ENCODE measurements at places on chromosomes 16 and 17.

GRCh38 chr17:74712756-74713155 lies at the start of gene CD300LF:
TSS of gene CD300LF (minus strand) at chr17:74712923. CDS start at chr17:74712866, 57 bp downstream.
- no peak for DNase-seq

DNA sequence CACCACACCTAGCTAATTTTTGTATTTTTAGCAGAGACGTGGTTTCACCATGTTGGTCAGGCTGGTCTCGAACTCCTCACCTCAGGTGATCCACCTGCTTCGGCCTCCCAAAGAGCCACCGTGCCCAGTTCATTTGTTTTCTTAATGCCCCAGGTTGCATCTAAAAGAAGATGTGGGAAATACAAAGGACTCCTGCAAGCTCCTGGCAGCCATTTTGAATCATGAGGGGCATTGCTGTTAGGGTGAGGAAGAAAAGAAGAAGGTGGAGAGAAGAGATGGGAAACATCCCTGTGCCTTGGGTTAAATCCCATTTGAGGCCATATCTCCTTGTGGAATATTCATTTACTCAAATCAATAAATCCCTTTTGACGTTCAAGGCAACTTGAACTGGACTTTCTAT lies 365.3 kb upstream of the ERCC4 start:
- no peak for DNase-seq

DNA sequence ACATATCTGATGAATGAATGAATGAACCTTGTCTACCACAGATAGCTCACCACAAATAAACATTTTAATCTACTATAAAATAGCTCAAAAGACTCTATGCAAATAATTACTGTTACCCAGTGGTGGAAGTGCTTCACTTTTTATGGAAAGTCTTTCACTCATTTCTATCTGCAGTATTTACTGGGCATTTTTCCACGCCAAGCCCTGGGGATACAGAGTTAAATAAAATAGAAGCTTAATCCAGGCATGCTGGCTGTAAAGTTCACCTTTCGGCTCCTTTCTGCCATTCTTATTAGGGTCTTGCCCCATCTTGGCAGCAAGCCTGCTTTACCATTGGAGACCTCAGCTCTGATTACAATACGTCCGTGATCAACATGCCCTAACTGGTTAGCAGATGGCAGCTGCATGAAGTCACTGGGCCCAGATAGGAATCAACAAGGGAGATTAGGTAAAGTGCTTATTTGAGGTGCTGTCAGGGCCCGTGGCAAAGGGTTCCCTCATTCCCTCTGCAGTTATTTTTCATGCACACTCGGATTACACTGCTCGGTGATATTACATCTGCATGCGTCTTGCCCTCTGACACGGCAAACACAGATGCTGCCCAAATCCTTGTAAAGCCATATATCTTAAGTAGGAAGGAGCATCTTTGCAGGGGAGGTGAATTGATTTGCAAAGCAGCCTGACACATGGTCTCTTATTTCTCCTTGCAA lies 648.9 kb downstream of the WWOX start:
- DNase-seq: no peak

DNA sequence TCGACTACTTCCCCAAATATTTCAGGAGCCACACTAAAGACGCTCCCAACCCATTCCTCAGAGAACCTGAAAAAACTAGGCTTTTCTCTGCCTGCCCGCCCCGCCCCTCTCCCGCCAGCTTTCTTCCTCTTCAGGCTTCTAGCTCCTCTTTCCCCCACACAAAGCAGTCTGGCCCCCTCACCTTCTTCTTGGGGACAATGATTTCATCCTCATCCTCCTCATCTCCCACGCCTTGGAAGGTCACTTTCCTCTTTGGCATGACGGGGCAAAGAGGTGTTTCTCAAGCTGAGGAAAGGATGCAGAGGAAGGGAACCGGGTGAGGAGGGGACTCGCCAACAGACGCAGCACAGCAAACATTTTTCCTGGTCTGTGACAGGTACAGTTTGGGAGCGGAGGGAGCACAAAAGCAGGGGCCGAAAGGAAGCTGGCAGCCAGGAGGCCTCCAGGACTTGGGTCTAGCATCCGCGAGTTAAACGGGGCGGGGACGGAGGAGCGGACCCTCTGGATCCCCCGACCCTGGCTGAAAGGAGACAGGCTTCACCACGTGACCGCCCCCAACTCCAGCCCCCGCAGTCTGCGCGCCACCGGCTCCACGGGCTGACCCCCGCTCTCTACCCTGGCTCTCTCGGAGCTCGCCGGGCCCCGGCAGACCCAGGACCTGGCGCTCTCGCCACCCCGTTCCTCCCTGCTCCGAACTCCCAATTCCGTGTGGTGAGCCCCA lies 525 bp downstream of the CD2BP2 start:
- DNase-seq: no peak

- no peak for DNase-seq
Measured at GRCh38 chr16:87625241-87625797, 23.0 kb downstream of the JPH3 start.

DNA sequence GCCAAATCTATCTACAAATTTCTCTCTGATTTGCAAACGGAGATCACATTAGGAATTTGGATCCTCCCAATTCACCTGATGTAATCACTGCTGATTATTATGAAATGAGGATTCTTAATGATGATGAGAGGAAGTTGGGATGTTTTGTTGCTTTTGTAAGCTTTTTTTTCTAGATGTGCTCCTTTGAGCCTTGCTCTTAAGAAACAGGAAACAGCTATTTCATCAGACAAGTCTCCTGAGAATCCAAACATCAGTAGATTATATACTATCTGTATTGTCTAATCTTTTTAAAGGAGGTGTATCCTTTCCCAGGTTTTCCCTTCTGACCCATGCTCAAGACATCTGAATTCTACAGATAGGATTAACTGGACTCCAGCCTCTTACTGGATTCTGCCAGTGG lies 73.3 kb downstream of the KIF2B start:
- no peak for DNase-seq

DNA sequence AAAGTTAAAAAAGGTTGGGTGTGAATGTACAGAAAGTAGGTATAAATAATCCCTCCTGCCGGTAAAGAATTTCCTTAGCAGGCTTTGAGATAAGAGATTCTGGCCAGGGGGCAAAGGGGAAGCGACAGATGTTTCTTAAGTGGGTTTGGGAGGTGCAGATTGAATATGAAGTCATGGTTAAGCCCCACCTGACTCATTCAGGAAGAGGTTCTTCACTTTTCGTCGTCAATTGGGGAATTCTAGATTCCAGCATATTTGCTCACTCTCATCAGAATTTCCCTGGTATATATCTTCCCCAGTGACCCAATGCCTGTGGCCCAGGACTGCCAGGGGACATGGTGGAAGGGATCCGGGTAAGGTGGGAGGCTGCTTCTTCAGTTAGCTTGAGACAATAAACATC lies 127.8 kb downstream of the CPPED1 start:
- no peak for DNase-seq

DNA sequence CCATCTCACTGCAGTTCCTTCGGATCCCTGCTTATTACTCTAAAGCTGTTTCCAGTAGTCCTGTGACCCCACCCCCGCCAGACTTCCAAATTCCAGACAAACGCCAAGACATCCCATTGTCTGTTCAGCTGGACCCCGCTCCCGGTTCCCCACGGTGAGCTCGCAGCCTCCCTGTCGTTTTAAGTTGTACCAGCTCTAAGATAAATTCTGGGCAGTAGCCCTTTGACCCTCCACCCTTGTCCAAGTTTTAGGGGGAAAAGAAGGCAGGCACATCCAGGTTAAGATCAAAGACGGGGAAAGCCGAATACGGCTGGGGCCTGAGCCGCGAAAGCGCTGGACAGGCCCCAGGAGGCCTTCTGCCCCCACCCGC lies 589 bp downstream of the ARL6IP1 start:
- DNase-seq: no peak

DNA sequence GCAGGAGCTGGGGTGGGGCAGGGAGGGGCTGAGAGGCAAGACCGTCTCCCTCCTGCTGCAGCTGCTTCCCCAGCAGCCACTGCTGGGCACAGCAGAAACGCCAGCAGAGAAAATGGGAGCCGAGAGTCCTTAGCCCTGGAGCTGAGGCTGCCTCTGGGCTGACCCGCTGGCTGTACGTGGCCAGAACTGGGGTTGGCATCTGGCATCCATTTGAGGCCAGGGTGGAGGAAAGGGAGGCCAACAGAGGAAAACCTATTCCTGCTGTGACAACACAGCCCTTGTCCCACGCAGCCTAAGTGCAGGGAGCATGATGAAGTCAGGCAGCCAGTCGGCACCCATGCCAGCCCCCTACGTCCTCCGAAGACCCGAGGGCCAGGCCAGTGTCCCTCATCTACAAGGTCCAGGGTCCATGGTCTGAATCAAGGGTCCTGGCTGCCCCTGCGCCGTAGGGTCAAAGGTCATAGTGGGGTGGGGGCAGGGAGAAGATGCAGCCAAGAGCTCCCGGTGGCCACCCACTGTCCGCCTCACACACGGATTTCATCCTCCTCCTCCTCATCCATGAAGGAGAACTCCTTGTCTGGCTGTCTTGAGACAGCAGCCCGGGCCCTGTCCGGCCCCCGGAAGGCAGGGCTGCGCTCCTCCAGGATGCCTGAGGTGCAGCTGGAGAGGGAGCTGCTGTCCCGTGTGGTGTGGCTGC lies 23.4 kb upstream of the CPSF4L start:
- DNase-seq: no peak

DNA sequence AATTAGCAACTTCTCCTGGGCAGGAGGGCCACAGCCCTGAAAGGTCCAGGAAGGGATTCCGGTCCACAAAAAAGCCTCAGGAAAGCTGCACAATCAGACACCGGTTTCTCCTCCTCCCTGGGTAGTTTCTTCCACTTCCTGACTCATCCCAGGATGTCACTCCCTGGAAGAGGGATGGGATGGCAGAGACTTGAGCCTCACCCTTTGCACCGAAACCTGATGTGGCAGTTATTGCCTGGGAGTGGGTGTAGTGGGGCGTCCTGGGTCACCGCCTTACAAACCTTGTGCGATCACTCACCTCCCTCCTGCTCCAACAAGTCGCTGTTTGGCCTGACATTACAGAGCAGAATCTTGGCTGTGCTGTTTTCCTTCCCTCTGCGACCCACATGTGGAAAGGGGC lies 70.8 kb downstream of the LYRM1 start:
- DNase-seq: no peak

GRCh38 chr17:20203018-20203417 lies 193.9 kb downstream of the SPECC1 start:
- no peak for DNase-seq

GRCh38 chr16:22070361-22071330 lies 21.7 kb upstream of the VWA3A start:
- no peak for DNase-seq

- no peak for DNase-seq
Measured at GRCh38 chr17:8081876-8082275, 5.6 kb downstream of the ALOX12B start.

GRCh38 chr16:50079397-50080140 lies 13.8 kb downstream of the HEATR3 start:
- no peak for DNase-seq

GRCh38 chr16:2610781-2611498 lies 71.4 kb upstream of the KCTD5 start:
- DNase-seq: no peak

DNA sequence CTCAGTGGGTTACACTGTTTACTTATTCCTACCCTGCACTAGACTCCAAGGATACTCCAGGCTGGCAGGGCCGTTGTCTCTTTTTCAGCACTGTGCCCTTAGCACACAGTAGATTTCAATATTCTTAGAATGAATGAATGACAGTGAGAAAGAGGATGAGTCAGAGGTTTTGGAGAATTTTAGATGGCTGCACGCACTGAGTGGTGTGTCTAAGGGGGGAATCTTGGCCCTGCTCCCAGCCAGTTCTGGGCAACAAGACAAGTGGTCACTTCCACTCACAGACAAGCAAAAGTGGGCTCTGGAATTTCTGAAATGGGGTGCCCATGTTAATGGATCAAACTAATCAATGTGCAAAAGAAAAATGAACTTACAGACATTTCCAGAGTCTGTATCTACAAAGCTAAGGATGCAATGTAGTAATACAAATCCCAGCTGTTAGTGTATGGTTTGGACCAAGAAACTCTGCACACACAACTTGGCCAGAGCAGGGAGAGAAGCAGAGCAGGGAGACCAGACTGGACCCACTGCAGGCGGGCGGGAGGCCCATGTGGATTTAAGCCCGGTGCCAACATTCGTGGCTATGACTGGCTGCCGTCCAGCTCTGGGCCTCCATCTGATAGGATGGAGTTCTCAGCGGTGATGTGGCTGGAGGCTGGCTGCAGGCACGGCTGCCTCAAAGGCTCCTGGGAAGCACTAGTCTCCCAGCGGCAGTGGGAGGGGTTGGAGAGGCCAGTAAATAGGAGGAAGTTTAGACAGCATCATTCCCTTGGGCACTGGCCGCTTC lies 95.6 kb upstream of the CDYL2 start:
- no peak for DNase-seq

DNA sequence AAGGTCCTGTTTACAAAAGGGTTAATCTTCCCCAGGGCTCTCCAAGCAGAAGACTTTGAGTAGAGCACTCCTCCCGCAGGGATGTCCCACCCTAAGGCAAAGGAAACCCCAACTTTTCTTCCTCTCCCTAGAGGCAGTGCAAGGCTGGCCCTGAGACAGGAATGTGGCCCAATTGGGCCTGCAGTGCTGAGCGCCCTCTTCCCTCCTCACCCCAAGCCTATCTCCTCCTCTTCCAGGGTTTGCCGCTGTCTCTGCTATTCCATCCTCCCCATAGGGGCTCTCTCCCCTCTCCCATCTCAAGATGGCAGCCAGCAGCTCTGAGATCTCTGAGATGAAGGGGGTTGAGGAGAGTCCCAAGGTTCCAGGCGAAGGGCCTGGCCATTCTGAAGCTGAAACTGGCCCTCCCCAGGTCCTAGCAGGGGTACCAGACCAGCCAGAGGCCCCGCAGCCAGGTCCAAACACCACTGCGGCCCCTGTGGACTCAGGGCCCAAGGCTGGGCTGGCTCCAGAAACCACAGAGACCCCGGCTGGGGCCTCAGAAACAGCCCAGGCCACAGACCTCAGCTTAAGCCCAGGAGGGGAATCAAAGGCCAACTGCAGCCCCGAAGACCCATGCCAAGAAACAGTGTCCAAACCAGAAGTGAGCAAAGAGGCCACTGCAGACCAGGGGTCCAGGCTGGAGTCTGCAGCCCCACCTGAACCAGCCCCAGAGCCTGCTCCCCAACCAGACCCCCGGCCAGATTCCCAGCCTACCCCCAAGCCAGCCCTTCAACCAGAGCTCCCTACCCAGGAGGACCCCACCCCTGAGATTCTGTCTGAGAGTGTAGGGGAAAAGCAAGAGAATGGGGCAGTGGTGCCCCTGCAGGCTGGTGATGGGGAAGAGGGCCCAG lies 1.0 kb downstream of the PRRT2 start:
- DNase-seq: no peak

- peak; percentile 57 for DNase-seq
Measured at GRCh38 chr17:50269477-50270434, 4.5 kb upstream of the TMEM92 start.

- no peak for DNase-seq
Measured at GRCh38 chr17:3039736-3040135, 23.7 kb downstream of the OR1D5 start.

- DNase-seq: no peak
Measured at GRCh38 chr17:10668775-10669174, 11.7 kb upstream of the MYH3 start.

Data from activated CD4-positive, alpha-beta T cell treated with anti-CD3 and anti-CD28 coated beads for 24 hours (primary cell).